ENCODE measurements at places on chromosomes 16 and 17.

DNA sequence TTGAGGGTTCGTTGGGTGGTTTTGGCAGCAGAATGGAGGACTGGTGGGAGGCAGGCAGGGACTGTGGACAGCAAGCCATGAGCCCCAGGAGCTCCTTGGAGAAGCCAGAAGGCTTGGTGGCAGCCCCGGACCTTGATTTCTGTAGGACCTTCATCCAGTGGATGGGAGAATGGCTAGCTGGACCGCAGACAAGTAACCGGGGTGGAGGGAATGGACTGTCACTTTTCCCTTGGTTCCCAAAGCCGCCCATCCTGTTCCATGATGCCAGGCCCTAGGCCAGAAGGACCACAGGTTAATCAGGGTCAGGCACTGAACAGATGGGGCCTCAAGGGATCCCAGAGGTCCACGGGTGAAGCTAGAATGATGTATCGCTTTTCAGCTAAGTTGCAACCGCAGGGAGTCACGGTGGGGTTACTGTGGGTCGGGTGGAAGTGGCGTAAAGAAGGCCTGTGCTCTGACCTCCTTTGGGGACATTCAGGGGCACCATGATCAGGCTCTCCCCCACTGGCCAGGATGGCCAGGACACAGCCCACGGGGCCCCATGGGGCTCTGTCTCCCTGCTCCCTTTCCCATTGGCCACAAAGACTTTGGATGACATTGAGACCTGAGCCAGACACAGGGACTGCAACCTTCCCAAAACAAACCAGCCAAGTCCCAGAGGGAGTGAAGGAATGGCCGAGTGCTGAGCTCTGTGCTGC lies 66.9 kb upstream of the MRTFB start:
- DNase-seq: no peak

DNA sequence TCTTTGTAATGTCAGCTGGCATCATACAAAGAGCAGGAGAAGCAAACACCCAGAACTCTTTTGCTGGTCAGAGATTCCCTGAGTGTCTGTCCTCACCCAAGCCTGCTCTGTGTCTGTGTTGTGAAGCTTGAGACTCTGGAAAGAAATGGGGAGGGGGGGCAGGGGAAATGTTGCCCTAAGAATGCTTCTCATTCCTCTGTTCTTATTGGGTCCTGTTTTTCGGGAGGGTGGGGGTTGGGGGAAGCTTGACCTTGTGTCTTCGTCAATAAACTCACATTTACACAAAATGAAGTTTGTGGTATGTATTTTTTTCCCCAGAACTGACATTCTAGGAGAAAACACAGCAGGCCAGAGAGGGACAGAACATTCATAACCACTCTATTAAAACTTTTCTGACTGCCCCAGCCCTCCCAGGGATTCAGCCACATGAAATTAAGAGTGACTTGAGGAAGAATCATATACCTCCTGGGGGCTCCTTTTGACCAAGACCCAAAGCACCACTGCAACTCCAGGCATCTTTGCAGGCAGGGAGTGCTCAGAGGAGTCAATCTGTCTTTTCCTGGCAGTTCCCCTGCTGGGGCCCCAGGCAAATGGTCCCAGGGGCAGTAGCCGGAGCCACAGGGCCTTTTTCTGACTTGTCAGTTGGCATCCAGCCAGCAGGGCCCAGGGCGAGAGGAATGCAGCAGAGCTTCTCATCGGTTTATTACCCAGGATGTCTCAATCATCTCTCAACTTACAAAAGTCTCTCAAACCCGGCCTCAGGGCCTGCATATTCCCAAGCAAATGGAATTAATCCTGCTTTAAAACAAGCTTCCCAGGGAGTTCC lies 5.1 kb upstream of the RASL10B start:
- DNase-seq: peak; percentile 35

DNA sequence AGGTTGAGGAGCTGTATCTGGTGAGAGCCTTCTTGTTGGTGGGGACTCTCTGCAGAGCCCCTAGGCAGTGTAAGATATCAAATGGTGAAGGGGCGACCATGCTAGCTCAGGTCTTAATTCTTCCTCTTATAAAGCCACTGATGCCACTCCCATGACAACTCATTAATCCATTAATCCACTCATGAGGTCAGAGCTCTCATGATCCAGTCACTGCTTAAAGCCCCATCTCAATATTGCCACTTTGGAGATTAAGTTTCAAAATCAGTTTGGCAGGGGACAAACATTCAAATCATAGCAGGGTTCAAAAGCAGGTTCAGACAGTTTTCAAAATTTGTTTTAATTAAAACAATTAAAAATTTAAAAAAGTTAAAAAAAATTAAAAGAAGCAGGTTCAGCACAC lies 13.1 kb upstream of the SPECC1 start:
- no peak for DNase-seq

GRCh38 chr16:10579965-10580882 lies at the start of gene EMP2:
EMP2 (minus strand) TSS chr16:10580598; CDS start chr16:10547617, 32,981 bp downstream.
- DNase-seq: peak; percentile 95

- no peak for DNase-seq
Measured at GRCh38 chr17:40820228-40820838, 2.1 kb downstream of the KRT10 start.

- no peak for DNase-seq
Measured at GRCh38 chr16:29148867-29149272, 164.0 kb downstream of the LAT start.

DNA sequence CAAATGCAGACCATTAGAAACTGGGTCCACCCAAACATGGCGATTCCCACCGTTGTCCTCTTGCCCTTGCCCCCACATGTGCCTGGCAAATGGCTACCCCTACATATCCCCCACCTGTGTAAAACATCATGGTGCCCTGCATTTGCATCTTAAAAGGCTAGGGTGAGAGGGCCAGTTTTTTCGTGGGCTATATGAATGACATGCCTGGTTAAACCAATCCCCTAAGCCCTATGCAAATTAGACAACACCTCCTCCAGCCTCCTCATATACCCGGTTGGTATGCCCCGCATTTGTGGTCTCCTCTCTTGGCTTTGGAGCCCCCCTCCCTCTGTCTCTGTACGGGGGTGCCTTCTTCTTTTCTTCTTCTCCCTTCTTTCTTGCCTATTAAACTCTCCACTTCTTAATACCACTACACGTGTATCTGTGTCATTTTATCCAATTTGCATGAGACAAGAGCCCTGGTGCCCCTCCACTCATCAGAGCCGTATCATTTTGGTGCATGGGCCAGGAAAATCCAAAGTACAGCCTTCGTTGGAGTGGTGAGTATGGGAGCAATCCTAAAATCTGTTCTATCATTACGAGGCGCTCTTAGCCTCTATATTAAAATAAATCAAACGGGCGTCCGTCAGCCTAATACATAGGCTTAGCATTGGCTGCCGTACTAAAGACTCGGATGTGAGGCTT lies 30.1 kb downstream of the QPRT start:
- DNase-seq: peak; percentile 50

DNA sequence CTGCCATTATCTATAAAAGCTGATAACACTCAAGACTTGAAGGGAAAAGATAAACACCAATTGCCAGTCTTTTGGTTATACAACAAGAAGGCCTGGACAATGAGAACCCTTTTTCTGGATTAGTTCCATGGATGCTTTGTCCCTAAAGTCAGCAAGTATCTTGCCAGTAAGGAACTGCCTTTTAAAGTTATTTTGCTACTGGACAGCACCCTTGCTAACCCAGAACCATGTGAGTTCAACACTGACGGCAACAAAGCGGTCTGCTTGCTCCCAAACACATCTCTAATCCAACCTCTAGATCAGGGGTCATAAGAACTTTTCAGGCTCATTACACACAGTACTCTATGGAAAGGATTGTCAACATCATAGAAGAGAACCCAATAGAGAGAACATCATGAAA lies 25.3 kb upstream of the ABCA6 start:
- DNase-seq: no peak

DNA sequence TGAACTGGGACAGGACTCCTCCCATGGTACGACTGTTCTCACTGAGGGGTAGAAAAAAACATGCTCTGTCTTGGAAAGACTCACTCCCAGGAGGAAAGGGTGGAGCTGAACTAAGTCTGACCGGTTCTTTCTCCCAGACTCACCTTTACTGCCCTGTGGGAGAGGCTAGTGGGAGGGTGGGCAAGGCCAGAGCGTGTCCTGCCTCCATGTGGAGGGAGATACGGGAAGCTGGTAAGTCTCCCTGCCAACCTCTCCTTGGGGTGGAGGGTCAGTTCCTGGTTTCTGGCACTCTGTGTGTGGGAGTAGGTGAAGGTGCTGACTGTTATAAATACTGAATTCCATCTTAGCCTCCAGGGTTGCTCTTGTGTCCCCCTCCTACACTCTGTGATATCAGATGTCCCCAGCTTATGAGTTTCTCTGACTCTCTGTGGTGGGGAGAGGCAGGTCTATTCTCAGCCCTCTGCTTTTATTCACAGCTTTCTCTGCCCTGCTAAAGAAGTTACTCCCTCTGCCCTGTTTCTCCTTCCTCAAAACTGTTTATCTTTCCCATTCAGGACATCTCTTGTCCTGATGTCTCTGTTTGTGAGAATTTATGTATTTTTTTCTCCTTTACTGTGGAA lies 26.9 kb upstream of the FAM20A start:
- DNase-seq: peak; percentile 60

GRCh38 chr17:6173653-6174052 lies 103.5 kb downstream of the WSCD1 start:
- DNase-seq: no peak

Measured in iPS-NIHi11 (cell line).